Bladder microvascular endothelial cell (primary cell): ENCODE measurements at places on chromosomes 2 and 18. TPM values are rescaled to one million over a fixed set of nuclear protein-coding genes. Genes with fewer than 3 reads are reported as not detected.

The RIT2 gene
- not detected in 2 replicates for total RNA-seq

The ABCG8 gene
- total RNA-seq, result not detected in 2 replicates

The ZNF396 gene
- 0.57 and 0.65 TPM in 2 replicates for total RNA-seq

The KIAA2012 gene
- total RNA-seq, result not detected in 2 replicates

The NMUR1 gene
- total RNA-seq, result not detected in 2 replicates

The CHRNG gene
- total RNA-seq, result not detected in 2 replicates

The KCNG2 gene
- total RNA-seq, result 0.63 TPM in 1 of 2 replicates, not detected in the other

The LOXL3 gene
- total RNA-seq, result 1.4 and 1.8 TPM in 2 replicates

The PLGLB1 gene
- total RNA-seq, result 0.16 and 5.9 TPM in 2 replicates

The DCDC2C gene
- 0.19 TPM in 1 of 2 replicates, not detected in the other for total RNA-seq

The ZSWIM2 gene
- total RNA-seq, result 0.13 TPM in 1 of 2 replicates, not detected in the other

The MAP2 gene
- 5.0 and 11.3 TPM in 2 replicates for total RNA-seq

The IL1A gene
- total RNA-seq, result 0.13 and 0.32 TPM in 2 replicates

The TGFA gene
- 0.32 and 52.2 TPM in 2 replicates for total RNA-seq
